ENCODE measurements at places on chromosomes 13 and 19. TPM values are rescaled to one million over a fixed set of nuclear protein-coding genes. Genes with fewer than 3 reads are reported as not detected.

CYP4F2 gene
- total RNA-seq: not detected

CELF5 gene
- not detected for total RNA-seq

DNA sequence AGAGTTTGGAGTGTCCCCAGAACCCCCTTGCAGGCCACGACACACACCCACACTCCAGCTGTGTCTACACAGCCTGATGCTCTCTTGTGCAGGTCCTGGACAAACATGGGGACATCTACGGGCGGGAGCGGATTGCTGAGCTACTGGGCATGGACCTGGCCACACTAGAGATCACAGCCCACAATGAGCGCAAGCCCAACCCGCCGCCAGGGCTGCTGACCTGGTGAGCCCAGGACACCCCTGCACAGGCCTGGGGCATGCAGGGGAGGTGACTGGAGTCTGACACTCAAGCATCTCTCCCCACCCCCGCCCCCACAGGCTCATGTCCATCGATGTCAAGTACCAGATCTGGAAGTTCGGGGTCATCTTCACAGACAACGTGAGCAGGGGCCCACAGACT lies 39.9 kb downstream of the MAP4K1 start:
- no peak for DNase-seq

DNA sequence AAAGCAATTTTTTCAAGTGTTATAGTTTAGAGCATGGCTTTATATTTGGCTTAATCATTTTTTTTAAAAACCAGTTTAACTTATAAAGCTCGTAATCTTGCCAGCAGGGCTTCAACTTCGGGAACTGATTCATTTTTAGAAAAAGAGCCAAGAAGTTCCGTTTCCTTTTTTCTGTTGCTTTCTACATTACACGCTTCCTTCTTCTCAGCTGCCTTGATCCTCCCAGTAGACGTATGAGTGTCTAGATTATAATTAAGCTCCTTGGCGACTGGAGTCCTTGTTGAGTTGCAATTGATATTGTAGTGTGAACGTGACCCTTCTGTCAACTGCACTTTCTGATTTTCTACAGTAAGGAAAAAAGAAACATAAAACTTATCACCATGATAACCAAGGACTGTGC lies 497.2 kb downstream of the DIAPH3 start:
- peak; percentile 3 for DNase-seq

- no peak for DNase-seq
Observed at GRCh38 chr19:45351401-45351952, 10.9 kb downstream of the KLC3 start.

MED29 gene
- 23.0 TPM for total RNA-seq

KRTDAP gene
- not detected for total RNA-seq

GRCh38 chr13:87497426-87497825 lies 173.7 kb upstream of the SLITRK5 start:
- DNase-seq: no peak

DNA sequence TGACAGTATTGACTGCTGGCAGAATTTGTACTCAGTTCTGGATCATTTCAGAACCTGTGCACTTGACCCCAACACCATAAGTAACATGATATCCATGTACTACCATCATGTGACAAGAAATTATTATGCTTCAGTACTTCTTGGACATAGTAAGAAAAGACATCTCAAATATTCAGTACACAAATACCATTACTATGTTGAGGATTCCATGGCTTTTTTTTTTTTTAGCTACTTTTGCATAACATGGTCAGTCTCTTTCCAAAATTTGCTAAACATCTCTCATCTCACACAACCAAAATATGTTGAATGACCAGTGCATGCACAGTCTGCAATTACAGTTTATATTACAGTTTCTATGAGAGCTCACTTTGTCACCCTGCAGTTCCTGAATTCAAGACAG lies 85.3 kb downstream of the FLT1 start:
- no peak for DNase-seq

CLEC4M gene
- not detected for total RNA-seq

Measured in fibroblast of lung (primary cell).